ENCODE measurements at places on chromosomes 12 and 14.

- peak; percentile 28 for DNase-seq
Measured at GRCh38 chr12:22799503-22799902, 174.5 kb downstream of the ETNK1 start.

DNA sequence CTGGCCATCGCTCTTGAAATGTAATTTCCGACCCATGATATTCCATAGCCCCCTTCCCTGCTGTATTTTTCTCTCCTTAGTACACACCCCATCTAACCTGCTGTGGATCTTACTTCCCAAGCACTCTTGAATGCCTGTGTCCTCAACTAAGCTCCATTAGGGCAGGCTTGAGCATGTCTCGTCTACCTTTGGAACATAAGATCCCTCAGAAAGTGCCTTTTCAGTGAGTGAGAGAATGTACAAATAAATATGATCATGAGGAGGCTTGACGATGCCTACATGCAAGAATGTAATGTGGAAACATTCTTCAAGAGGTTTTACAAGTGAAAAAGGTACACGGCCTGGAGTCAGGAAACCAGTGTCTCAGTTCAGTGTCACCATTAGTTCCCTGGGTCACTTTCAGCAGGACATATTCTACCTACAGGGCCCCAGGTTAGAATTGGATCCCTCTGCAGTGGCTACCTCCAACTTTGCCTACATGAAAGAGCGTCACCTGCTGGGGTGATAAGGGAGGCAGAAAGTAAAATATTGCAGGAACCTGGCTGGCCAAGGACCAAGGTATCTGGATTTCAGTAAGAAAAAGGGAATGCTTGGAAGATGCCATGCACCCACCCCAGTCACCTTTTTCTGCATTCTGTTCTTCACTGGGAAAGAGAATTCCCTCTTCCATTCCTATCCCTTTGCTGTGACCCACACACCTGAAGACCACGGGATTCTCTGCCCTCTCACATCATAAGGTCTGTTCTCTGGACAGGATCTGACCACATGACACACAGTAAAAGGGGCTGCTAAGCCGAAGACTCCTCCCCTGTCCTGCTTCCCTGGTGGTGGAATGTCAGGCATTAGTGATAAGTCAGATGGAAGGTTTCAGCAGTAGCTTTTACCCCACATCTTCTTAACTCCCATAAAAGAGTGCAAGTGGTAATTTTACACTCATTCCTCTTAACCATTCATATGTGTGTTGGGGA, 24.6 kb upstream of the SERPINA1 start:
- peak; percentile 19 for DNase-seq

DNA sequence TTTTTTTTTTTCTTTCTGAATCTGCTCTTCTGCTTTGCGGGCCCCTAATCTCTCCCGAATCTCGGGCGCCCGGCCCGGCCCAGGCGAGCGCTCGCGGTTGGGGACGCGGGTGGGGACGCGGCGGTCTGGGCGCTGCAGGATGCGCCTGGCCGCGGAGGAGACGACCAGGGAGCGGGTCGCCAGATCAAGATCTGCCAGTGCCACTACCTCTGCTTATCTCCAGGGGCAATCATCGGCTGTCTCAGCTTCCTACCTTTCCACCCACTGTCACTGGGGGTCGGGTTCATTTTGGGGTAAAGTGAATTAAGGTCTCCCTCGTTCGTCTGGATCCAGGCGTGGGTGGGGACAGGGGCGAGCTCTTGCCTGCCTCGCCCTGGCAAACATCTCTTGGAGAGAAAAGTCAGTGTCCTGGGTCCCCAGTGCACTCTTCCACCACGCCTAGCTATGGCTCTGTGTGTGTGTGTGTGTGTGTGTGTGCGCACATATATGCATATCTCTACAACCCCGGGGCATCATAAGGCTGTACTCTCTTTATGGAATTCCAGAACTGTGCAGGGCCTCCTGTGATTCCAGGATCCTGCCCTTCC, 422.3 kb downstream of the VRK1 start:
- DNase-seq, result no peak

GRCh38 chr14:52363961-52364360, 49.8 kb downstream of the PTGER2 start:
- DNase-seq, result peak; percentile 87

DNA sequence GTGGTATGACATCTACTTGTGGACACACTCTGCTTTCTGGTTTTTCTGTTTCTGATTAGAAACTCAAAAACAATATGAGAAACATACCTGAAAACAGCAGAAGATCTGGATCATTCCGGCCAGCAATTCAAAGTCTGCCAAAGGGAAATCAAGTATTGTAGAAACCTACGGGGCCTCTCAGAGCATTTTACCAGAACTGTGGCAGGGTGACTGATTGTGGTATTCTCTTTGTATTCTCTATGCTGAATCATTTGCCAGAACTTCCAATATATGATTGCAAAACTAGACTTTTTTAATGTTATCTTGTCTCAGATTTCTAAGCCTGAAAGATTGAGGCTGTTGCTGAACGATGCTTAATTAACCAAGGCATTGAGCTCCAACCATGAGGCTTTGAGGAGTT, 5.9 kb upstream of the GZMB start:
- no peak for DNase-seq
